Large intestine (tissue), 12 donors: ENCODE measurements at places on chromosomes 2 and 18.
A peak's percentile ranks its signal among the peaks of the same experiment; 100 is the strongest.

- H3K36me3 ChIP-seq: no peaks in the 10 kb centered on the region
- no peaks in the 10 kb centered on the region for H3K4me1 ChIP-seq
- DNase-seq: no peak
Observed at GRCh38 chr2:19736191-19736831, 165.5 kb downstream of the TTC32 start.

GRCh38 chr2:121335294-121336290 lies 50.6 kb upstream of the TFCP2L1 start:
- peaks cover 24% of the 10 kb centered on the region for H3K36me3 ChIP-seq
- no peak overlapping the region for H3K27ac ChIP-seq
- peak; percentile 53 for DNase-seq
- H3K4me3 ChIP-seq: no peak overlapping the region
- H3K4me1 ChIP-seq: peaks cover 11% of the 10 kb centered on the region

DNA sequence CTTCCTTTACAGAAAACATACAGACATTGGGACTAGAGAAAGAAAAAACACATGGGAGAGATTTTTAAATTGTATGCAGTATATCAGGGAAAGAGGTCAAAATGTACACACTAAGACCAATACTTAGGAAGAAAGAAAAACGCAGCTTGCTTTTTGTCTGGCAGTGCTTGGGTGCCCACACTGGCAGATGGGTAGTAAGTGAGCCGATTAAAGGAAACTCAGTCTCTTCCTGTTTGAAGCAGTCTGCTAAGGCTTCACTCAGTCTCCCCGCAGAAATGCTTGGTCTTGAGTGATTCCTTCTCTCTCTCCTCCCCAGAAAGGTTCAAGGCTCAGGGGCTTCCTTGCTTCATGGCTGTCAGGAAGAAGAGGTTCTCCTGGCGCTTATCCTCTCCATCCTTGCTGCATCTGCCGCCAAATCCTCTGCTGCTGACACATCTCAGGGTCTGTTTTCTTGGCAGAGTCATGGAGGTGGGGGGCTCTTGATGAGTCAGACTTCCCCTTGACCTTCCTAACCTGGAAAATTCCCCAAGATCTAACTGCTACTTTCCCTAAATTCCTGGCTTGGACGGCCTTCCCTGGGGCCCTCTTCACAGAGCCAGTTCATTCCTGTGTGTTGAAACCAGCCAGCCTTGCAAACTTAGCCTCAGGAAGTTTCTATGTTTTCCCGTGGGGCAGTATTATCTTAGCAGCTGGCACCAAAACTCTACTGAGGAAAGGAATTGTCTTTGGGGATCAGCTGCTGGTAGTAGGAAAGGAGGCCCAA lies 10.5 kb upstream of the TMSB10 start:
- H3K4me3 ChIP-seq: no peak overlapping the region
- no peak overlapping the region for H3K27ac ChIP-seq
- H3K36me3 ChIP-seq: no peaks in the 10 kb centered on the region
- no peak for DNase-seq
- no peaks in the 10 kb centered on the region for H3K4me1 ChIP-seq

DNA sequence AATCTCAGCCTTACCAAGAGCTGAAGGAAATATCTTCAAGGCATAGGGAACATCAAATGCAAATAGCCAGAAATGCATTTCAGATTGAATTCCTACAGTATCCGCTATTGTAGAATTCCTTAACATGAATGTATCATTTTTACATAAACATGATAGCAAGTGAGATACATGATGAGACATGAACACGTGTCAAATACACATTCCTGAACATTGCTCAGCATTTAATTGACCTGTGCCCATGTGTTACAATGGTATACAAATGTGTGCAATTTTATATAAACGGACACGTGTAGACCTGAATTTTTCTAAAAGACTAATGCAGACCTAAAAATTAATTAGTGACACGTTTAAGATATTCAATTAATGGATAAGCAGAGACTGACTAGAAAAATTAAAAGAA lies 133.0 kb upstream of the TLK1 start:
- no peaks in the 10 kb centered on the region for H3K27me3 ChIP-seq
- H3K36me3 ChIP-seq: no peaks in the 10 kb centered on the region
- H3K4me1 ChIP-seq: no peaks in the 10 kb centered on the region
- no peak overlapping the region for H3K4me3 ChIP-seq
- H3K27ac ChIP-seq: no peak overlapping the region
- no peak for DNase-seq

DNA sequence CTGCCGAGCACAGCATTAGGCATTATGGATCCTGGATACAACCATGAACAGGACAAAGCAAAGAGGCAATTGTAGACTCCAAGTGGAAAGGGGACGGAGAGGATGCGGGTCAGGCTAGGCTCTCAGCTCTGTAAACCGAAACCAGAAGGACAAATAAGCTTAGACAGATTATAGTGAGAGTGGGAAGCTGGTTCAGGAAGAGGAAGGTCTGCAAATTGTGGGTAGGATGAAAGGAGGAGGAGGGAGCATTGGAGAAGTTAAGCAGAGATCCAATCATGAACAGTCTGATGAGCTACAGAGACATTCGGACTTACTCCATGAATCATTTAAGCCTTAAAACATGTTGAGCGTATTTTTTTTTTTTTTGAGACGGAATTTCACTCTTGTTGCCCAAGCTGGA lies 3.0 kb downstream of the MSH6 start:
- no peaks in the 10 kb centered on the region for H3K27me3 ChIP-seq
- DNase-seq: peak; percentile 16
- no peak overlapping the region for H3K4me3 ChIP-seq
- peaks cover 6% of the 10 kb centered on the region for H3K4me1 ChIP-seq
- peaks cover 8% of the 10 kb centered on the region for H3K36me3 ChIP-seq
